ENCODE measurements at places on chromosomes 12 and 14.
A peak's percentile ranks its signal among the peaks of the same experiment; 100 is the strongest.

GRCh38 chr12:16228067-16228466 is 49.4 kb downstream of the SLC15A5 start:
- no peaks in the 10 kb centered on the region for H3K27me3 ChIP-seq
- H3K4me3 ChIP-seq: no peak overlapping the region
- no peak for DNase-seq
- H3K36me3 ChIP-seq: no peaks in the 10 kb centered on the region

DNA sequence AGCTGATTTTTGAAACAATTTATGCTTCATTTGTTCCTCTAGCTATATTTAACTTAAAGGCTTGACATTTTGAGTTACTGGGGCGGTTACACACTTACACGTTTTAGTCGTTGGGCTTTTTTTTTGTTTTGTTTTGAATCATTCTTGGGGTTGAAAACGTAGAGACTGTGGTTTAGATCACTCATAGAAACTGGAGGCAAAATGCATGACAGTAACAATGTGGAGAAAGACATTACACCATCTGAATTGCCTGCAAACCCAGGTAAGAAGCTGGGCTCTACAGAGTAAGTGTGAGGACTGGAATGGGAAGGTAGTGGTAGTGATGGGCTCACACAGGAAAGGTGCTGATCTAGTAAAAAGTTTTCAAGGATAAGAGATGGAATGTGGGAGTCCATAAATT is at the start of gene CLEC2D:
Gene CLEC2D (plus strand): TSS at position 180 of the 400 bp plus-strand sequence. CDS start 22 bp downstream, at position 202.
- peaks cover 38% of the 10 kb centered on the region for H3K36me3 ChIP-seq
- H3K4me3 ChIP-seq: peak within 1 kb of the TSS; percentile 89
- peaks cover 64% of the 10 kb centered on the region for H3K4me1 ChIP-seq
- no peaks in the 10 kb centered on the region for H3K27me3 ChIP-seq
- DNase-seq: peak; percentile 64

DNA sequence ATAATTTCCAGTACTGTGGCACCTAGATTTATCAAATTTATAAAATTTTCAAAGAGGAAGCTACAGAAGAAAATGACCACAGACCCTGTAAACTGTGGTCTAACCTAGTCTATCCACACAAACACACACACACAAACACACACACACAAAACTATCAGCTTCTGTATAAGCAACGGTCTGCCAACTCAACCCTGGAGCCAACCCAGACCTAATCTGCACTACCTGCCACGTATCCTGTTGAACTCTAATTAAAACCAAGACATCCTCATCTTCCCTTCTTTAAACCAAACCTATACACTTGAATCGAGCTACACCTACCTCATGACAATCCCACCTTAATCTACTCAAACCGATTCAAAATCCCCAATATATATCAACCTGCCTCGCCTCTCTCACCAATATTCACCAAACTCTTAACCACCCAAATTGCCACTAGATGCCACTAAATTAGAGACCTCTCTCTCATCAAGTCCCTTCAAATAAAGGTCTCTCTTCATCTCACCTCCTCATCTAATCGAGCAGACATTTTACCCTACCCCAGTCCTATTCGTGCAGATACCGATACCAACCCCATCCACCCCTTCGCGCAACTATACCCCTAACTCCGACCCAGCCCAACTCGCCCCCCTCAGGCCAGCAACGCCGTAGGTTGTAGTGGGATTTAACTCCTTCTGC is 808 bp downstream of the ACIN1 start:
- H3K4me3 ChIP-seq: no peak overlapping the region
- H3K4me1 ChIP-seq: peaks cover 34% of the 10 kb centered on the region
- no peak overlapping the region for H3K27ac ChIP-seq
- DNase-seq: no peak

- DNase-seq: no peak
- no peak overlapping the region for H3K27ac ChIP-seq
- no peaks in the 10 kb centered on the region for H3K36me3 ChIP-seq
- no peak overlapping the region for H3K4me3 ChIP-seq
- H3K27me3 ChIP-seq: peaks cover 26% of the 10 kb centered on the region
- H3K4me1 ChIP-seq: no peaks in the 10 kb centered on the region
Observed at GRCh38 chr12:13233830-13234641, 37.5 kb downstream of the EMP1 start.

DNA sequence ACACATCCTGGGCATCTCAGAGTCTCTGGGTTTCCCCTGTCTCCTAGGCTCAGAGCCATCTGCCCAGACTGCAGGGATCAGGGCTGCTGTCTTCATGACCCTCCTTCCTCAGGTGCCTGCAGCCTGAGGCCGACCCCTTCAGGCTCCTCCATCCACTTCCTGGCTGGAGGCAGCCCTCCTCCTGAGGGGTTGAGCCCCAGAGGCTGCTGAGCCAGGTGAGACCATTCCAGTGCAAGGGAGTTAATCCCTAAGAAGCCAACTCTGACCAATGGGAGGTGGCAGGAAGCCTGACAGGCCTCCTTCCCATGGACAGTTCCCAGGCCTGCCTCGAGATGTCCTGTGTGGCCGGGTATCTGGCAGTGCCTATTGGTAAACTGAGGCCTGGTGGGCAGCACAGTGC is 8.4 kb upstream of the PPP4R4 start:
- no peaks in the 10 kb centered on the region for H3K36me3 ChIP-seq
- no peaks in the 10 kb centered on the region for H3K27me3 ChIP-seq
- H3K4me1 ChIP-seq: no peaks in the 10 kb centered on the region

All from natural killer cell treated with Interleukin-12 subunit alpha and Interleukin-12 subunit beta and Interleukin-15 and Interleukin-18, amount 100 ng/mL, for 72 hours (primary cell).